Esophagus squamous epithelium (tissue), 5 donors: ENCODE measurements at places on chromosomes 3 and 15.

- no peak for DNase-seq
Observed at GRCh38 chr3:39280571-39280970, 735 bp upstream of the CX3CR1 start.

DNA sequence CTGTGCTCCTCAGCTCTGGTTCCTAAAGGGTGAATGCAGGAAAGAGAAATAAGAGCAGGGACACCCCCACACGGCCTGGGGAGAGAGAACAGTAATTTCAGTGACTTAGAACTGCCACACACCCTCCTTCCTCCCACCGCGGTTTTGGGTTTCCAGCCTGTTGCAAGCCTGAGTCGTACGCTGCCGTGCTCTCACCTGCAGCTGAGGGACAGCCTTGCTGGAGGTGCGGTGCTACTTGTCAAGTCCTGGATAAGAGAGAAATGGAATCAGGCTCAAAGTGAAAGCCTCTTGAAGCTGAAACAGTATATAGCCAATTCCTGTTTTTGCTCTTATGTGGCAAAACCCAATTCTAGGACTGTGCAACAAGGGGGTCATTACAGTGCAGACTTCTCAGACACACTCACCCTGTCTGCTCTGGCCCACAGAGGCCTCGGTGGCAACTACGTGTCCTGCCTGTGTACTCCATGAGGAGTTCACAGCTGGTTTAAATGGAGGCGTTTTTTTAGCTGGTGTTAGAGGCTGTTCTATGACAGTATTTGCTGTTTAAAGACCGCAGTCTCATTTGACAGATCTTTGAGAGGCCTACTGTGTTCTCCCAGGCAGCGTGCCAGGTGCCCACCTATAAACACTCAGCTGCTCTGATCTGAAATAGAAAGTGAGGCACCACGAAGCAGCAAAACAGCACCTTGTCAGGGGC, 42.9 kb downstream of the TBC1D2B start:
- no peak for DNase-seq

GRCh38 chr3:45524565-45524964, 70.0 kb upstream of the LIMD1 start:
- DNase-seq = no peak

GRCh38 chr15:68450192-68450591, 18.2 kb upstream of the ITGA11 start:
- no peak for DNase-seq

DNA sequence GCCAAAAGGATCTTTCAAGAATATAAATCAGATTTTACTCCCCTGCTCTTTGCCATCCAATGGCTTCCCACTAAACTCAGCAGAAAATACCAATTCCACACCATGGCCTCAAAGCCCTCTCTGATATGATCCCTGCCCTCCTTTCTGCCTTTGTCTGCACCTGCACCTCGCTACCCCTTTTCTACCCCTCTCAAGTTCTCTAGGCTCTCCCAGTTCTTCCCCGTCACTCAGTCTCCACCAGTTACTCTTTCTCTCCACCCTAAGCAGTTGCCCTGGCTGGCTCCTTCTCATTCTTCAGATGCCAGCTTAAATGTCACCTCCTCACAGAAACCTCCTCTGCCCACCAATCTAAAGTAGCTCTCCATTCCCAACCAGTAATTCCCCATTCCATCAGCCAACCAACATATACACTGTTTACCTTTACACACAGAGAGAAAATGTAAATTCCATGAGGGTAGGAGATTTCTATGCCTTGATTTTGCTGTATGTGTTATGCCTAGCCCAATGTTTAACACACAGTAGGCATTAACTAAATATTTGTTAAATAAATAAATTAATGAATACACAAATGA, 93.6 kb upstream of the LPP start:
- DNase-seq = no peak
